ENCODE measurements at places on chromosomes 6 and 20. TPM values are rescaled to one million over a fixed set of nuclear protein-coding genes. Genes with fewer than 3 reads are reported as not detected.

DNA sequence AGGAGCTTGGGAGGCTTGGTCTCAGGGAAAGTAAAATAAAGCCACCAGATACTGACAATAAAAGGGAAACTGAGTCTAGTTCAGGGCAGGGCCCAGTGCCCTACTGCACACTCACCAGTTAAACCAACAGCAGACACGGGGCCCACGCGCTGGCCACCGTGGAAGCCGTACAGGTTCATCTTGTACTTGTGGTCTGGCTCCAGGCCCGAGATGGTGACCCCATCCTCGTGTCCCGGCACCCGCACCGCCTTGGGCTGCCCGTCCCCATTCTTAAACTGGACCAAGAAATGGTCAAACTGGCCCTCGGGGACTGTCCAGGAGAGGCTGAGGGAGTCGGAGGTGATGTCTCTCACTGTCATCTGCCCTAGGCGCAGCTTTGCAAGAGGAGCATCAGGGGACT is 26.5 kb downstream of the CYP21A2 start:
- DNase-seq, result no peak

- DNase-seq, result no peak
Measured at GRCh38 chr6:138229072-138229471, 10.8 kb upstream of the PBOV1 start.

Gene PSORS1C2
- total RNA-seq, result not detected

- no peak for DNase-seq
Measured at GRCh38 chr6:131773284-131773950, 34.4 kb upstream of the ENPP1 start.

GRCh38 chr6:151389618-151390275 is 1.6 kb downstream of the ZBTB2 start:
- DNase-seq, result no peak

Gene CLVS2
- not detected for total RNA-seq

Gene BFSP1
- 2.0 TPM for total RNA-seq

DNA sequence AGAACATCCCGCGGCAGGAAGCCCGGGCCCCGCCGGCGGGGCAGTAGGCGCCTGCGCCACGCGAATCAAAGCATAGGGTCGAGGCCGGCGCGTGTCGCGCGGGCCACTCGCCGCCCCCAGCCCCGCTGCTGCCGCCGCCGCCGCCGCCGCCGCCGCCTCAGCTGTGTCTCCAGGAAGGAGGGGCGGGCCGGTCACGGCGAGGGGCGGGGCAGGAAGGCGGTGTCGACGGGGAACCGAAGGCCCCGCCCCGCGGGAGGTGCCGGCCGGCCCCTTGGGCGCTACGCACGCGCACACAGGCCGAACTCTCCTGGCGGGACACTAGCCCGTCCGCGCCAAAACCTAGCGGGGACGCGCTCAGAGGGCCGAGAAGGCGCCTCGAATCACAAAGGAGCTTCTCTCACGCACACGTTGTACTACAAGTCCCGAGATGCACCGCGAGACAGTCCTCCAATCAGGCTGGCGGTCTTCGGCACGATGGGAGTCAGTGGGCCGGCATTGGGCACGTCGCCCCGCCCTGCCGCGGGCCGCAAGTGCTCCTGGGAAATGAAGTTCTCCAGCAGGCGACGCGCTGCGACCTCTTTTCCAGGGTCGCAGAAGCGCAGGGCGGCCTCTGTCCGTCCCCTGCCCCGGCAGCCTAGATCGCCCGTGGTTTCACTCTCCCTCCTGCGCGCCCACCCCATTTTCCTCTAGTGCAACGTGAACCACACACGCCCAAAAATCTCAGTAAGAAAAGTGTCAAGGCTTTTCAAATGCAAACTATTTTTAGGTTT is at the start of gene RALGAPA2:
Gene RALGAPA2, minus strand, starts transcription at position 171 of the 770 bp plus-strand sequence. Its CDS starts 164 bp downstream, at position 7.
- peak; percentile 98 for DNase-seq

Gene SRSF6
- 33.5 TPM for total RNA-seq

- DNase-seq, result no peak
Measured at GRCh38 chr6:170180671-170181337, 110.1 kb downstream of the DLL1 start.

Gene SYTL3
- 0.51 TPM for total RNA-seq

DNA sequence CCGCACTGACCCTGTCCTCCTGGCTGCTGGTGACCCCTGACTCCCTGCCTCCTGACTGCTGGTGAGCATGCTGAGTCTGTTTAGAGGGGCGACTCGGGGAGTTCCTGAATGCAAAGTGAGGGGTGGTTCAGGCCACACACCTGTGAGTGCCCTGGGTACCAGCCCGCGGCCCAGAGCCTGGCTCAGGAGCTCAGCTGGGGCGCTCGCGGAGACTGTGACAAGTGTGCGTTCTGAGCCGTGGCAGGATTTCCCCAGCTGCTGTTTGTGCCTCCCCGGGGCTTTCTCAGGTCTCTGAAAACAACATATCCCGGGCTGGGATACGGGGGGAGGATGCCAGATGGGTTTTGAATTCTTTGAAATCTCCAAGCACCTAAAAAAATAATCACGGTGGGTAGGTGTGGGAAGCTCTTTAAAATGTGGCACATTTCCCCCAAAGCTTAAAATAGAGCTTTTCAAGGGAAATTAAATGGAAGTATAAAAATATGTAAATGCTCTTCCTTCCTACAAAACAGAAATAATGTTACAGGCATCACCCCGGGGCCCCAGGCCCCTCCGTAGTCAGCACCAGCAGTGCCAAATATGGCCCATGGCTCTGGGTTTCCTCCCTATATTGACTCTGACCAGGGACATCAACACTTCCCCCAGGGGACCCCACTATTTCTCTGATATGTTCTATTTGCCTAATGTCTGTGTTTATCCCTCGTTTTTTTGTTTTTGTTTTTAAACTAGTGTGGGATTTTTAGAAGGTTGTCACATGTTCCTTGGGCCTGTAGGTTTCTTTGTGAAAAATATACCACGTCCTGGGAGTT is 49.9 kb upstream of the TAGAP start:
- DNase-seq, result no peak

Gene PDE10A
- 8.0 TPM for total RNA-seq

DNA sequence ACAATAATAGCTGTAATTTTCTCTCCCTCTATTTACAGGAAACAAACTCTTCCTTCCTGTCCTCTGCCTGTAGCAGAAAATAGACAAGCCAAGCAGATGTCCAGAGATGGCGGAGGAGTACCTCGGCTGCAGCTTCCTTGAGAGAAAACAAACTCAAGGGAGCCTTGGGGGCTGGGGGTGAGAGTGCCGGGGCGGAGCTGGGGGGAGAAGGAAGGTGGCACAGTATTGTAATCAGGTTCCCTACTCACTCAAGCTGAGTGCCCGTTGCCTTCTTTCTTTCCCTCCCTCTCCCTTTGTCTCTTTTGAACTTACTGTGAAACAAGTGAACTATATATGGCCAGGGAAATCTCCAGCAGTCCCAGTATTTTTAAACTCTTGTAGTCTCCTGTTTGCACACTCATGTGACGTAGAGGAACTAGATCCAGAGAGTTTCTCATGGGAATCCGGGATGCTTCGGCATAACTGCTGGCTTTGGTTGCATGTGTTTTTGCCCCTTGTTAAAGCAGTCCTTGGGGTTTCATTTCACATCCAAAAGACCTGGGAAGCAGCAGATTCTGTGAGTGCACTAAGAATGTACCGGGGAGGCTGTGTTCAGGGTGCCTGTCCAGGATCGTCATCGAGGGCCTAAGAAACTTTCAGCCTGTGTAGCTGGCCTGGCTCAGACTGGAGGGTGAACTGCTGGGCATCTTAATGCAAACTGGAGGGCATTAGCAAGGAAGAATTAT is 44.6 kb upstream of the HDDC2 start:
- DNase-seq, result peak; percentile 67

GRCh38 chr20:5470943-5471342 is 154.2 kb upstream of the PROKR2 start:
- no peak for DNase-seq

DNA sequence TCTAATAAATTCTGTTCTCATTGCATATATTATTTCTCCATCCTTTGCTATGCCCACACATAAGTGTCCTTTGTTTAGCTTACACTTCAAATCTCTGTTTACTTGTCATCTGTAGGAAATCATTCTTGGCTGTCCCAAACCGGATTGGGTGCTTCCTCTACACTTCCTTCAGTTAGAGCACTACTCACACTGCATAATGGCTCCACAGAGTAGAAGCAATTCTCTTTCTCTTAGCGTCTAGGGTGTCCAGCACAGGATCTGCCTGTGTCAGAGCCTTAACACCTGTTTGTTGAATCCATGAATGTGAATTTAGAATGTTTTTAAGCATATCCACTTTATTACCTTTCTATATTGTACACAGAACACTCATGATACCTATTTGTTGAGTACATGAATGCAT is 87.0 kb upstream of the BMP2 start:
- DNase-seq, result no peak

GRCh38 chr6:10248378-10248843 is 166.5 kb downstream of the TFAP2A start:
- no peak for DNase-seq

DNA sequence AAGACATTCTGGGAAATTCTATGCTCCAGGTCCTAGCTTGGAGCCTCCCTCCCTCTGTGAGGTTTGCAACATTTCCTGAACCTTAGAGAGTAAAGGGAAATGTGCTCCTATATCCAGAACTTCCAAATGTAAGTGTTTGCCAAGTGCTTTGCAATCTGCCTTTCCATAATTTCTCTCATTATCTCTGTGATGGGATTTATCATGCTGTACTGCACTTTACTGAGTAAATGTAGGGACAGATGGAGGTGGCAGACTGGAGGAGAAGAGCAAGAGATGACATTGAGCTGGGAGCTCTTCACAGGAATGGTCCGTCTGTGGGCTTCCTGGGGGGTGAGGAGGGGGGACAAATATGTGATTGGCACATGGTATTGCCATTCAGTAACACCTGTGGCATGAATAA is 184.3 kb downstream of the SOX4 start:
- DNase-seq, result no peak

DNA sequence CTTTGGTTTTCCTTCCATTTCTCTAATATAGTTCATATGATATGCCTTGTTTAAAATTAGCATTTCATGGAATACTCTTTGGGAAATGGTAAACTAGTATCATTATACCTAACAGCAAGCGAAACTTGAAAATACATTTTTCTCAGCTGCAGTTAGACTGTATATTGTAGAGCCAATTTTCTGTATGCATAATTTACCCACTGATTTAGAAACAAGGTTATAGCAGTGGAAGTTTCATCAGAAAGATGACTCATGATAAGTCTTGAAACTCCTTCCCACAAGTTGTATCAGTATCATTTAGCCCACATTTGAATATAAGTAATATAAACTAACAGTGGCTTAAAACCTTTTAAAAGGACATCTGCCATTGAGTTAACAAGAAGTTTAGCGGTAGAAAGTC is 164.8 kb upstream of the BMP5 start:
- no peak for DNase-seq
